ENCODE measurements at places on chromosomes 7 and 10.

- DNase-seq = no peak
Observed at GRCh38 chr7:31074403-31075085, 22.4 kb downstream of the ADCYAP1R1 start.

DNA sequence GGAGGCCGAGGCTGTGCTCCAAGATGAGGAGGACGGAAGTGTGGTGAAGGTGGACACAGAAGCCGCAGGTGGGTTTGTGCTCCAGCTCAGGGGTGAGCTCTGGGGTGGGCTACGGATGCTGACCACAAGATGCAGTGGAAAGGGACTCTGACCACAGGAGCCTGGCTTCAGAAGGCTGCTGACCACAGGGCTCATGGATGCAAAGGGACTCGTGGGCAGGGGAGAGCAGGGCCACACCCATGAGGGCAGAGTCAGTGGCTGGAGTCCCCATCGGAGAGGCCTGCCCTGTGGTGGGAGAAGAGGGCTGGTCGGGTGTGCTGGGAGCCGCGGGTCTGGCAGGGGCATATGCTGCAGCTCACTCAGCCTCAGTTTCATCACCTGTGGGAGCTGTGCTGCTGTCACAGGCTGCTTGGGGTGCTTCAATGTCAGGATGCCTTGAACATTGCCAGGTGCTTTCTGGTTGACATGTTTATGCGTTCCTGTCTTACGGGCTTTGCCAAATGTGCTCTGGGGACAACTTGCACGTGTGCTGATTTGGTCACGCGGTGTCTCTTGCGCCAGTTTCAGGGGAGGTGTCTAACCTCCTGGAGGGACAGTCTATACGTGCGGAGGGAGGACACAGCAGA lies 13.7 kb downstream of the SCART1 start:
- DNase-seq = no peak

DNA sequence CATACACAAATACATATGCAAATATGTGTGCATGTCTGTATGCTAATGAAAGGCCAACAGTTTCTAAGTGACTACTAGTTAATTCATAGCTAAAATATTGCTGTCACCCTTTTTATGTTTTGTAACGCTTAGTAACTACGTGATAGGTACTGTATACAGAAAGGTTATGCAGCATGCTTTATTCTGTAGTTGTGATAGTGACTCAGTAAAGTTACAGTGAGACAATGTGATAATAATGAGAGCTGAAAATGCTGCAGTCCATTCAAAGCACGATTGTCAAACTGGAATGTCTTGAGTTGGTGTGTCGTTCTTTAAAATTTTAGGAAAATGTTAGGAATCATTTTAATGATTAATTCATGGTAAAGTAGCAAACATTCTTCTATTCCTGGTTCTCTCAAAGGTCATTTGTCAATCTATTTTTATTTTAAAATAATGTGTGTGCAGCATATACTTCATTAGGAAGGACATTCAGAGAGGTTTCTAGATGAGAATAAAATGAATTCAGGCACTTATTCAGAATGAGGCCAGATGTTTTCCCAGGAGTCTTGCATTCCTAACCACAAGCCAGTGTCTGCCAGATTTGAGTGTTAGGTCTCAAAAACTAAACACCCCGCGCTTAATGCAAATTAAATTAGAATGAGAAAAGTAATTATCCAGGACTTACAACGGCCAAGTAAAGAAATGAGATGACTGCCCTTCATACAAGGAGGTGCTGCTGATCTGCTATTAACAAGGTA lies 408.8 kb upstream of the FZD8 start:
- DNase-seq = peak; percentile 20

DNA sequence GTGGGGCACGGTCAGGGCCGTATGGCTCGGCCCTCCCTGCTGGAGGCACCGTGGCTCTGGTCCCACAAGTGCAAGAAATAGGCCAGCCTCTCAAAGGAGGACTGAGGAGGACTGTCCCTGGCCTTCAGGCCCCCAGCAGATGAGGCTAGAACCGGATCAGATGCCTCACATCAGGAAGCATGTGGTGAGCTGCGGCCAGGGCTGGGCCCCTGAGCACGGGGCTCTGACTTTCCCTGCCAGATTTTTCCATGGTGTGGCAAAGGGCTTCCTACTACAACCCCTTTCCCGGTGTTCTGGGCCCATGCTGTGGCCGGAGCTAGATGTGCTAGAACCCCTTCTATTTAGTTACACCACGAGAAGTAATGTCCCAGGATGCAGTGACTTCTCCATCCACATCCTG lies 100.4 kb downstream of the TCERG1L start:
- no peak for DNase-seq

DNA sequence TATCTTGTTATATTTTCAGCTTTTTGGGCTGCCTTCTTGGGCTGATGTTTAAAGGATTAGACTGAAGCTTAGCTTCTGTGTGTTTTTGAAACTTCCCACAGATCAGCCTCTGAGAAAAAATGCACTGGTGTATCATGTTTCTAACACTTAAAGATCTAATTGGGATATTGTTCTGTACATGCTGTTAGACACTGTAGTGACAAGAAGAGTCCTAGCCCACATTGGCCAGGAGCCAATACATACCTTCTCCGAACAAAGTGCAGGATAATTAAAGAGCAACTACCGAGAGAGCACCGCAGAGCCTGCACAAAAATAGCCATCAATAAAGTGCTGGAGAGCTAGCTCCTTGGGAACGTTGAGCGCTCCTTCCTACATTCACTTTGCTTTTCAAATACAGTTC lies 289.4 kb upstream of the SP8 start:
- DNase-seq = no peak

DNA sequence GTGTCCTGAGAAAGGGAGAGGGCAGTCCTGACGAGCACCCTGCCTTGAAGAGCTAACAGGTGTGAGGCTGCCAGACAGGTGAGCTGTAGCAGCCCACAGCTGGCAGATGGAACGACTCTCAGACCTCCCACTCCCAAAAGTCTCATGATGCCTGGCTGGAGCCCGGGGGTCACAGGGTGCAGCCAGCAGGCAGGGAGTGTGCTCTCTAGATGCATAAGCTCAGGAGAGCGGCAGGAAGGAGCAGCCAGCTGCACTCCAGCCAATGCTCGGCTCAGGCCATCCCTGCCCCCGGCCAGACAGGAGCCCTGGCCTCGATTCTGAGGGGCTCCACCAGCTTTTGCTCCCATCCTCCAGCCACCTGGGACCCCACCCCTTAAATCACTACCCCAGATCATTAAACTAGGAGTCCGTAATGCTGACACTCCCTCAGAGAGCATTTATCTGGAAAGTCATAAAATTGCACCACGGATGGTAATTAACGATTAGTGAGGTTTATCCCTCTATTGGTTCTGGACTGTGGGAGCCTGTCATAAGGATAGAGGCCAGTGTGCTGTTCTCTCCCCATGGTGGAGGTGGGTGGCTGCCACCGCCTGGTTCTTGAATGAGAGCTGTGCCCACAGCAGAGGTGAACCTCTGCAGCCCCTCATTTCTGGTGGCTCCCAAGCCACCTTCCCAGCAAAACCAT lies 63.5 kb upstream of the ZMIZ1 start:
- DNase-seq = no peak

DNA sequence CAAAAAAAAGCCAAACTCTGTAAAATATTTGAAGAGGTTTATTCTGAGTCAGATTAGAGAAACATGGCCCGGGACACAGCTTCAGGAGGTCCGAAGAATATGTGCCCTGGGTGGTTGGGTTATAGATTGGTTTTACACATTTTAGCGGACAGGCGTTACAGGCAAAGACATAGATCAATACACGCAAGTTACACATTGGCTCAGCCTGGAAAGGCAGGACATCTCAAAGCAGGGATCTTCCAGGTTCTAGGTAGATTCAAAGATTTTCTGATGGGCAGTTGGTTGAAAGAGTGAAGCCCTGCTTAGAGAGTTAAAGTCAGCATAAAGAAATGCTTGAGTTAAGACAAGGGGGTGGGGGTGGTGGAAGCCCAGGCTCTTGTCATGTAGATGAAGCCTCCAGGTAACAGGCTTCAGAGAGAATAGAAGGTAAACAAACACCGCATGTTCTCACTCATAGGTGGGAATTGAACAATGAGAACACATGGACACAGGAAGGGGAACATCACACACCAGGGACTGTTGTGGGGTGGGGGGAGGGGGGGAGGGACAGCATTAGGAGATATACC lies 464.3 kb upstream of the ADARB2 start:
- DNase-seq = no peak

DNA sequence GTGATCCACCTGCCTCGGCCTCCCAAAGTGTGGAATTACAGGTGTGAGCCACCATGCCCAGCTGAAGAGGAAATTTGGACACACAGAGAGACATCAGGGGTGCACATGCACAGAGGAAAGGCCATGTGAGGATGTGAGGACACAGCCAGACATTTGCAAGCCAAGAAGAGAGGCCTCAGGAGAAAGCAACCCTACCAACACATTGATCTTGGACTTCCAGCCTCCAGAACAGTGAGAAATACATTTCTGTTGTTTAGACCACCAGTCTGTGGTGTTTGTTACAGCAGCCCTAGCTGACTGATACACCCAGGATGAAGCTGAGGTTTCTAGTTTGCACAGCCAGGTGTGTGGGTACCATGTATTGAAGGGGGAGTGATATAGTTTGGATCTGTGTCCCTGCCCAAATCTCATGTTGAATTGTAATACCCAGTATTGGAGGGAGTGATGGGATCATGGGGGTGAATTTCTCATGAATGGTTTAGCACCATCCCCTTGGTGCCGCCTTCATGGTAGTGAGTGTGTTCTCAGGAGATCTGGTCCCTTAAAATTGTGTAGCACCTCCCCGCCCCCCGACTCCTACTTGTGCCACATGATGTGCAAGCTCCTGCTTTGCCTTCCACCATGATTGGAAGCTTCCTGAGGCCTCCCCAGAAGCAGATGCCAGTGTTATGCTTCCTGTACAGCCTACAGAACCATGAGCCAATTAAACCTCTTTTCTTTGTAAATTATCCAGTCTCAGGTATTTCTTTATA lies 64.7 kb upstream of the DUSP5 start:
- no peak for DNase-seq

DNA sequence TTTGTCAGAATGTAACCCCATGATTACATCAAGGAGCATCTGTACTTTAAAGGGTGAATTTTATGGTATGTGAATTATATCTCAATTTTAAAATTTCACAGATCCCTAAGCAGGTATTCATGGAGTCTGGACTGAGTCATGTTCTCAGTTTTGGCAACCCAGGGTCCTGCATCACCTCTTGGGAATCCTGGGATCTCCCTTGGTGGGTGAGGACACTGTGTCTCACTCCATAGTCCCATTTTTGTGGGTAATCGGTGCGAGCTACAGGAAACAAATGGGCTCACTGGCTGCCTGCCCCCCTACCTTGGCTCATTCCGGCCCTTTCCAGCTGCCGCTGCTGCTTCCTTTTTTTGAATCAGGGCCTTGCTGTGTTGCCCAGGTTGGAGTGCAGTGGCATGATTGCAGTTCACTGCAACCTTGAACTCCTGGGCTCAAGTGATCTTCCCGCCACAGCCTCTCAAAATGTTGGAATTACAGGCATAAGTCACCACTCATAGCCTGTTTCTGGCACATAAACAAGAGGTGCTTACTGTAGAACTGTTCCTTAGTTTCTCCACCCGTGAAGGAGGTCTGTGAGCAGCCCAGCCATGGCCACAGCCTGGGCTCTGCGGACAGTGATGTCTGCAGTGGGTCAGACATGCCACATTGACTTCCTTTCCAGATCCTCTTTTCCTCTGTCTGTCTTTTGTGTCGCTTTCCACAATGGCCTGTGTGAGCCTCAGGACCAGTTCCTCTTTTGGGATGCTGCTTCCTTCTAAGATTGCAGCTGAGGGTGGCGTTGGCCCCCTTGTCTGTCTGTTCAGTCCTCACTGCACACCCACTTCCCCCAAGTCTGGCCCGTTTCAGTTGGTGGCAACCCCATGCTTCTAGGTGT lies 14.5 kb downstream of the PALD1 start:
- peak; percentile 7 for DNase-seq

GRCh38 chr10:50316695-50317648 lies 65.7 kb upstream of the ASAH2 start:
- peak; percentile 28 for DNase-seq

- DNase-seq = no peak
Observed at GRCh38 chr7:1846331-1847065, 176.4 kb downstream of the ELFN1 start.

DNA sequence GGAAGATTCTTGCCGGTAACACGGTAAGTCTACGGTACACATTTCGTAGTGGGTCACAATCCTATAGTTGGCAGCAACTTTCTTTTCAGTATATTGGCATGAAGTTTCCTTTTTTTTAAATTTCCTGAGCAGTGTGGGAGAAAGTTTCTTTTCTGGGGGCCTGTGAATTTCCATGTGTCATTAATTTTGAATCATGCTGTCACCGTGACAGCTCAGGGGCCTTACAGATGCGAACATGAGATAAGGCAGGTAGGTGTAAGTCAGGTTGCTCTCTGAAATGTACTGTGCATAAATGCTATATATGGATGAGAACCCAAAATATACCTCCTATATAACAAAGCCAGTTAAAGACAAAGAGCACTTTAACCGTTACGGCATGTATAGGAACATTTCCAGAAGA lies 65.4 kb upstream of the SEM1 start:
- DNase-seq = no peak

- DNase-seq = no peak
Observed at GRCh38 chr10:53422223-53422888, 649.8 kb upstream of the MBL2 start.

DNA sequence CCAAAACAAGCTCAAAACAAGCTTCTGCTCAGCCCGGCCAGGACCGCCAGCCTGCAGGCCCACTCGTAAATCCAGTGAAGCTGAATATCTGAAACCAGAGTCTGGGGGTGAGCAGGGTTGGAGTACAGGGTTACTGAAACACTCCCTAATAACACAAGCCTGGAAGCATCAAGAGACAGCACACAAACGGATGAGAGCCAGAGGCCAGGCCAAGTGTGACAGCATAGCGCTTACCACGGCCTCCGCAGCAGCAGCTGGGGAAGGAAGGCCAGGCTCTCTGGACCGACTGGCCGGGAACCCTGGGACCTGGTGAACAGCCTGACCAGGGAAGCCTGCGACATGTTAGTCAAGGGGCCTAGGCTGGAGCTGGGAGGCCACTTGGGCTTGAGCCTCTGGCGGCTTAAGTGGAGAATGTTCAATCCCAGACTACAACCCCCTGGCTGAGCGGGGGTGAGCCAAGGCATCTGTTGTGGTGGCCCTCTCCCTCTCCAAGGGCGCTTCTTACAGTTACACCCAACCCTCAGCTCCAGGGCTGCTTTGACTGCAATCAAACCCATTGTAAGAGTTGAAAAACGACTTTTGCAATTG lies 21.7 kb upstream of the RNF32 start:
- DNase-seq = no peak

DNA sequence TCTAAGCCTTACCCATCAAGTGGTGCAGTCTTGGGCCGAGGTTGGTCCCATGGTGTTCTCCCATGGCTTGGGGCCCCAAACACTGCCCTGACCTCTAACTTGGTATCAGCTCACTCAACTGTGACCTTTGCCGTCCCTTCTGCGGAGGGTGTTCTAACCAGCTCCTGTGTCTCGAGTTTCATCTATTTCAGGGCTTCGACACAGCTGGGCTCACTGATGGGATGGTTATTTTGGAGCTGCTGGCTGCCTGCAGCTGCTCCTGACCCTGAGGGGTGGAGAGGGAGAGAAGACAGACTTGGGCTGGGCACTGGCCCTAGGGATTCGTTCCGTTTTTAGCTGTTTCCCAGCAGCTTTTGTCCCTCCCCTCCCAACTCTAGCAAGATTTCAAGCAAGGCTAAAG lies 86.9 kb downstream of the NEURL1 start:
- no peak for DNase-seq

All from fibroblast of mammary gland (primary cell).